ENCODE measurements at places on chromosomes 6 and 20. TPM values are rescaled to one million over a fixed set of nuclear protein-coding genes. Genes with fewer than 3 reads are reported as not detected.

DNA sequence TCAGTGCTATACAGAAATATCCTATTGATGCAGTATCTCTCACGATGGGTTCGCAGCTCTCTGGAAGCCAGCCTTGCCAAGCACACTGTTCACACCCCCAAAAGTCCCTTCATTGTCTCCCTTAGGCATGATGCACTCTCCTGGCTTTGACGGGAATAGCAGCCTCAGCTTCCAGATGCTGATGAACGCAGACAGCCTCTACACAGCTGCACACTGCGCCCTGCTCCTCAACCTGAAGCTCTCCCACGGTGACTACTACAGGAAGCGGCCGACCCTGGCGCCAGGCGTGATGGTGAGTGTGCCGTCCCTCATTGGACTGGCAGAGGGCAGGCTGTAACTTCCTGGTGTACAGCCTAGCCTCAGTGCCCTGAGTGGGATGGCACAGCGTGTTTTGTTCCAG, 60.0 kb upstream of the PBOV1 start:
- no peaks in the 10 kb centered on the region for H3K27me3 ChIP-seq
- H3K4me1 ChIP-seq: no peaks in the 10 kb centered on the region
- 0 out of 2 replicates have a peak, but pooled peaks cover 7% of the 10 kb centered on the region for H3K36me3 ChIP-seq

GRCh38 chr6:9455864-9456658, 958.8 kb downstream of the TFAP2A start:
- H3K36me3 ChIP-seq: no peaks in the 10 kb centered on the region
- H3K4me1 ChIP-seq: no peaks in the 10 kb centered on the region
- no peak for DNase-seq
- H3K27ac ChIP-seq: no peak overlapping the region
- no peak overlapping the region for H3K4me3 ChIP-seq

- peaks cover 15% of the 10 kb centered on the region for H3K36me3 ChIP-seq
- H3K4me1 ChIP-seq: peaks cover 31% of the 10 kb centered on the region
- peak overlapping the region; percentile 57 for H3K27ac ChIP-seq
- H3K4me3 ChIP-seq: no peak overlapping the region
- H3K27me3 ChIP-seq: no peaks in the 10 kb centered on the region
- peak; percentile 67 for DNase-seq
Observed at GRCh38 chr6:43495409-43495941, 14.7 kb downstream of the LRRC73 start.

ABHD16B gene
- not detected for total RNA-seq

DNA sequence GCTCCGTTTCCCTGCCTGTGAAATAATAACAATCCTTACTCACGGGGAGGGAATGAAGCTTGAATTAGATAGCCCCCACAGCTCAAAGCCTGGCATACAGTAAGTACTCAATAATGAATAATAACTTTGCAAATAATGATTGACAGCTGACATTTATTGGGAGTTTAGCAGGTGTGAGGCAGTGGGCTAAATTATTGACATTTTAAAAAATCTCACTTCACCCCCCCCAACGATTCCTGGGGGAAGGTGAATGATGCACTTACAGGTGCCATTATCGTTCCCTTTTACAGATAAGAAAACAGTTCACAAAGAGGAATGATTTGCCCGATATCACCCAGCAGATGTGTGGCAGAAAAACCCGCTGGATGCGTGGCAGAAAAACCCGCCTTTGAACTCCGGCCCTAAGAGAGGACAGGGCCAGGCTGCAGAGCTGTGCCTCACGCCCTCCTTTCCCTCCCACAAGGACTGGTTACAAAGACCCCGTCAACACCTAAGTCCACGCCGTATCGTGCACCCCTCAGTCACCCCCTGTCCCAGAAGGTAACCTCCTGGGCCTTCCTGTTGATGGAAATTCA, 114.2 kb upstream of the PTPN1 start:
- no peak for DNase-seq
- no peaks in the 10 kb centered on the region for H3K36me3 ChIP-seq
- H3K27ac ChIP-seq: no peak overlapping the region
- H3K4me1 ChIP-seq: peaks cover 42% of the 10 kb centered on the region
- no peak overlapping the region for H3K4me3 ChIP-seq
- no peaks in the 10 kb centered on the region for H3K27me3 ChIP-seq

DNA sequence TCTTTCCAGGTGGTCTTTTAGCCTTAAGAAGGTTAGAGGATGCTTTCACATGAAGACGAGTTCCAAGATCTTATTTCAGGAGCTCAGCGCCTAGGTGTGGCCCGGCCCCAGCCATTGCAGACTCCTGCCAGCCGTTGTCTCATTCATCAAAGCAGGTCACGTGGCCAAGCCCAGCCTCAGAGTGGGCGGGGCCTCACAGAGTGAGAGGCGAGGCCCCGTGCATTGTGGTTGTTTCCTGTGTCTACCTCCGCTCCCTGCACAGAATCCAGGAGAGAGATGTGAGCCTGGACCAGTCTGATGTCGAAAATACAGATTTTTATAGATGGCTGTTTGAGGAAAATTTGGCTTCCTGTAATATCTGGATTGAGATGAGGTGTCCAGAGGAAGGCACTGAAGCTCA, 49.2 kb upstream of the CST5 start:
- no peak overlapping the region for H3K27ac ChIP-seq
- no peaks in the 10 kb centered on the region for H3K27me3 ChIP-seq

GRCh38 chr6:135438907-135439535, 58.5 kb downstream of the AHI1 start:
- H3K36me3 ChIP-seq: 0 out of 2 replicates have a peak, but pooled peaks cover 6% of the 10 kb centered on the region
- peak; percentile 35 for DNase-seq
- H3K27ac ChIP-seq: no peak overlapping the region
- H3K27me3 ChIP-seq: no peaks in the 10 kb centered on the region
- H3K4me3 ChIP-seq: no peak overlapping the region
- H3K4me1 ChIP-seq: no peaks in the 10 kb centered on the region

PNLDC1 gene
- total RNA-seq: 0.20 TPM

BFSP1 gene
- total RNA-seq: 13.8 TPM

Measured in PC-9 (cell line).